ENCODE measurements at places on chromosomes 3 and 15. TPM values are rescaled to one million over a fixed set of nuclear protein-coding genes. Genes with fewer than 3 reads are reported as not detected.

The ZNF660 gene
- total RNA-seq, result 4.9 TPM

The MST1R gene
- total RNA-seq, result 2.1 TPM

The TRMT10C gene
- 15.5 TPM for total RNA-seq

The CCRL2 gene
- total RNA-seq, result 3.0 TPM

The PYGO1 gene
- 20.7 TPM for total RNA-seq

The ATP13A5 gene
- not detected for total RNA-seq

The SPINK8 gene
- not detected for total RNA-seq

The SLC22A13 gene
- total RNA-seq, result not detected

The EPB42 gene
- not detected for total RNA-seq

The CCR5 gene
- 0.36 TPM for total RNA-seq

The ALDH1L1 gene
- 32.5 TPM for total RNA-seq

The FBXO40 gene
- not detected for total RNA-seq

The SLC6A1 gene
- 0.16 TPM for total RNA-seq

The INSYN1 gene
- 3.6 TPM for total RNA-seq

The CIDEC gene
- 36.7 TPM for total RNA-seq

The AMIGO3 gene
- total RNA-seq, result 0.71 TPM

The HCN4 gene
- total RNA-seq, result not detected

The ZNF80 gene
- not detected for total RNA-seq

The SUCLG2 gene
- total RNA-seq, result 65.9 TPM

The CASR gene
- total RNA-seq, result under 0.01 TPM

The TMEM108 gene
- 0.82 TPM for total RNA-seq

The EEF1AKMT4 gene
- total RNA-seq, result 2.0 TPM

The TNFSF10 gene
- total RNA-seq, result 36.4 TPM

The ZBTB47 gene
- total RNA-seq, result 34.9 TPM

The RLBP1 gene
- 6.6 TPM for total RNA-seq

The RBP2 gene
- not detected for total RNA-seq

The STRIT1 gene
- total RNA-seq, result not detected

The SLC28A1 gene
- not detected for total RNA-seq

The VGLL3 gene
- total RNA-seq, result 24.0 TPM

The GLDN gene
- total RNA-seq, result 1.2 TPM

The PIGX gene
- total RNA-seq, result 20.9 TPM

The GOLGA6D gene
- not detected for total RNA-seq

The IRAK2 gene
- 1.1 TPM for total RNA-seq

The TRIM42 gene
- total RNA-seq, result not detected

The MUC4 gene
- total RNA-seq, result 6.4 TPM

The TRAK1 gene
- total RNA-seq, result 29.5 TPM

The DGKG gene
- 10.0 TPM for total RNA-seq

Measured in sigmoid colon (tissue), 7 donors.